Astrocyte (in vitro differentiated cells and primary cell): ENCODE measurements at places on chromosomes 16 and 17. TPM values are rescaled to one million over a fixed set of nuclear protein-coding genes. Genes with fewer than 3 reads are reported as not detected.

- H3K27ac ChIP-seq: no peak overlapping the region
- H3K27me3 ChIP-seq: no peaks in the 10 kb centered on the region
- H3K4me1 ChIP-seq: peaks cover 12% of the 10 kb centered on the region
- no peak for DNase-seq
- H3K4me3 ChIP-seq: no peak overlapping the region
These were observed 34.1 kb downstream of the IL21R start for GRCh38 chr16:27436065-27436464.

Gene ASIC2
- 0.36 TPM in 1 of 2 replicates, not detected in the other for total RNA-seq

GRCh38 chr16:54652201-54652770 is 278.4 kb upstream of the IRX5 start:
- H3K36me3 ChIP-seq: no peaks in the 10 kb centered on the region
- H3K4me1 ChIP-seq: peaks cover 7% of the 10 kb centered on the region
- H3K27me3 ChIP-seq: no peaks in the 10 kb centered on the region
- no peak overlapping the region for H3K27ac ChIP-seq
- H3K4me3 ChIP-seq: no peak overlapping the region
- peak; percentile 47 for DNase-seq

DNA sequence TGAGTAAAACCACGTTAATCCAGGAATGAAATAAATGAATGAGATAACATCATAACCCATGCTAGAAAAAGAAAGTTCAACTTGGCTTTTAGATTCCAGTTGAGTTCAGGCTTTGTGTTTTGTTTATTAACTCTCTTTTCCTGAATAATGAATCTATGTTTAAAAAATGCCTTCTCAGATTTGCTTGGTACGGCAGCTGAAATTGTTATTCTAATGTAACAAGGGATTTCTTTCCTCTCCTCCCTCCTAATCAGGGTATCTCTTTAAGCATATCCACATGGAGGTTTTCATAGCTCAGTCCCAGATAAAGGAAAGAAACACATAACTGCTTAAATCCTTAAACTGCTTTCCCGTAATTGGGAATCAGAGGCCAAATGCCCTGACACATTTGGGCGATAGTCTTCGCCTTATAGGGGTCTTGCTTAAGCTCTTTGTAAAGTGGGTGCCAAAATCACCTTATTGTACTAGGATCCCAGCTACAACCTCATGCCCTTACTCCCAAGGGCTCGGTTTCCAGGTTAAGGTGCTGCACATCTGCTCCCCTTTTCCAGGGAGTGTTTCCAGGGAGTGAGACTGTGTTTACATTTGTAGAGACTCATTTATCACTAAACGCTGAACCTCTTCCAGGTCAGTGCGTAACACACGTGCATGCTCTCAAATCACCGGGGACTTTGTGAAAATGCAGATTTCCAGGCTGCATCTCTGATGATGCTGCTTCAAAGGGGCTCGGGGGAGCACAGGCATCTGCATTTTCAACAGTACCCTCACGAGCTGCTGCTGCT is 142.8 kb upstream of the FOXF1 start:
- H3K27ac ChIP-seq: no peak overlapping the region
- peaks cover 3% of the 10 kb centered on the region for H3K27me3 ChIP-seq
- H3K4me1 ChIP-seq: peaks cover 17% of the 10 kb centered on the region
- DNase-seq: no peak

DNA sequence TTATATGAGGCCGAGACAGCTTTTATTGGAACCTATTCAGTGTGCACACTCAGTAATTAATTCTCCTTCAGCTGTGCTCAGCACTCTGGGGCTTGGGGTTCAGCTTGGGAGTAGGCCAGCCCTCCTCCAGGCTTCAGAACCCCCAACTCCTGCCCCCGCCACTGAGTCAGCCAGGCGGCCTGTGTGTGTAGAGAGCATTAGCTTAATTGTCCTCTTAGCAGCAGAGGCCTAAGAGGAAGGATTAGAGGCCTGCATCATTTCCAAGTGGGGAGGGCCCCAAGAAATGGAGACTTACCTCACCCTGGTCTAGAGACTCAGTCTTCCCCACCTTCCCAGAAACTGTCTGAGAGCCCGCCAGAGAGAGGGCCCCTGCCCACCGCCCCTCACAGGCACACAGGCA is 772 bp downstream of the PRSS53 start:
- H3K27ac ChIP-seq: no peak overlapping the region
- peaks cover 8% of the 10 kb centered on the region for H3K36me3 ChIP-seq
- peaks cover 8% of the 10 kb centered on the region for H3K4me1 ChIP-seq
- no peak overlapping the region for H3K4me3 ChIP-seq
- no peak for DNase-seq

- H3K36me3 ChIP-seq: no peaks in the 10 kb centered on the region
- no peak overlapping the region for H3K27ac ChIP-seq
- no peak overlapping the region for H3K4me3 ChIP-seq
- no peaks in the 10 kb centered on the region for H3K4me1 ChIP-seq
- DNase-seq: no peak
- H3K27me3 ChIP-seq: peaks cover 8% of the 10 kb centered on the region
These were observed 9.2 kb downstream of the ABCA3 start for GRCh38 chr16:2331199-2331930.

- no peak overlapping the region for H3K4me3 ChIP-seq
- H3K36me3 ChIP-seq: no peaks in the 10 kb centered on the region
These were observed 103.7 kb downstream of the GRIN2A start for GRCh38 chr16:10078541-10078949.

Gene TBC1D3L
- 16.5 and 21.7 TPM in 2 replicates for total RNA-seq

Gene DPEP2NB
- not detected in 2 replicates for total RNA-seq

Gene DUS1L
- 55.1 and 59.5 TPM in 2 replicates for total RNA-seq

Gene FBXL16
- total RNA-seq: 3.7 and 5.2 TPM in 2 replicates

Gene CCL16
- not detected in 2 replicates for total RNA-seq

DNA sequence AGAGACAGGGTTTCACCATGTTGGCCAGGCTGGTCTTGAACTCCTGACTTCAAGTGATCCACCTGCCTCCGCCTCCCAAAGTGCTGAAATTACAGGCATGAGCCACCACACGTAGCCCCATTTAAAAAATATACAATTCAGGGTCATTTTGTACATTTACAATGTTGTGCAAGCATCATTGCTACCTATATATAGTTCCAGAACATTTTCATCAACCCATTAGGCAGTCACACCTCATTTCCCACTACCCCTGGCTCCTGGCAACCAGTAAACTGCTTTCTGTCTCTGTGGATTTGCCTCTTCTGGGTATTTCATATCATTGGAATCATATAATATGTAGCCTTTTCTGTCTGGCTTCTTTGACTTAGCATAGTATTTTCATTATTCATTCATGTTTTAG is 6.7 kb downstream of the LRRC36 start:
- no peaks in the 10 kb centered on the region for H3K27me3 ChIP-seq
- DNase-seq: no peak
- no peaks in the 10 kb centered on the region for H3K36me3 ChIP-seq

- H3K4me3 ChIP-seq: no peak overlapping the region
- no peak for DNase-seq
- no peaks in the 10 kb centered on the region for H3K36me3 ChIP-seq
- H3K4me1 ChIP-seq: no peaks in the 10 kb centered on the region
- no peaks in the 10 kb centered on the region for H3K27me3 ChIP-seq
These were observed 115.5 kb downstream of the RAP1GAP2 start for GRCh38 chr17:2911755-2912111.

- DNase-seq: no peak
- H3K36me3 ChIP-seq: no peaks in the 10 kb centered on the region
- no peaks in the 10 kb centered on the region for H3K27me3 ChIP-seq
- H3K4me3 ChIP-seq: no peak overlapping the region
- peaks cover 5% of the 10 kb centered on the region for H3K4me1 ChIP-seq
- no peak overlapping the region for H3K27ac ChIP-seq
These were observed 6.8 kb upstream of the NSMCE1 start for GRCh38 chr16:27275394-27275793.
